ENCODE measurements at places on chromosomes 13 and 19.

DNA sequence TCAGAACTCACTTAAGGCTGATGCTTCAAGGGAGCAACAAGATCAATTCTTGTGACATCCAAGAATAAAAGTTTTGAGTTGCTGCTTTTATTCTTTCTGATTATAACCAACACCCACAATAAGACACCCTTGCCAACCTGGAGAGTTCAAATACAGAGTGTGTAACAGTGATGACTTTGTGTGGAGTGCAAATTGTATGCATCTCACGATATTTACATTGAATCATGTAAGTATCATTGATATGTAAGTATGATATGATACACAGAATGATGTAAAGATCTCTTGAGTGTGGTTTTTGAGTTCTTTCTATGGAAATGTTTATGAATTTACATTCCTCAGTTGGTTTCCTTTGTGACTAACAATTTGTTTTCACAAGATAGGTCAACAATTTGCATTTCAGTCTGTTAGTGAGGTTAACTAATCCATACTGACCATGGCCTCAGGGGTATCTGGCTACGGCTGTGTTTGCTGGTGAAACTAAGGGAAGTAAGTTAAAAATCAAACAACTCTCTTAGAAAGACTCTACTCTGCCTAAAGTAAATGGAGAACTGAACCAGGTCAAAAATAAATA lies 12.4 kb downstream of the LHFPL6 start:
- DNase-seq = no peak

DNA sequence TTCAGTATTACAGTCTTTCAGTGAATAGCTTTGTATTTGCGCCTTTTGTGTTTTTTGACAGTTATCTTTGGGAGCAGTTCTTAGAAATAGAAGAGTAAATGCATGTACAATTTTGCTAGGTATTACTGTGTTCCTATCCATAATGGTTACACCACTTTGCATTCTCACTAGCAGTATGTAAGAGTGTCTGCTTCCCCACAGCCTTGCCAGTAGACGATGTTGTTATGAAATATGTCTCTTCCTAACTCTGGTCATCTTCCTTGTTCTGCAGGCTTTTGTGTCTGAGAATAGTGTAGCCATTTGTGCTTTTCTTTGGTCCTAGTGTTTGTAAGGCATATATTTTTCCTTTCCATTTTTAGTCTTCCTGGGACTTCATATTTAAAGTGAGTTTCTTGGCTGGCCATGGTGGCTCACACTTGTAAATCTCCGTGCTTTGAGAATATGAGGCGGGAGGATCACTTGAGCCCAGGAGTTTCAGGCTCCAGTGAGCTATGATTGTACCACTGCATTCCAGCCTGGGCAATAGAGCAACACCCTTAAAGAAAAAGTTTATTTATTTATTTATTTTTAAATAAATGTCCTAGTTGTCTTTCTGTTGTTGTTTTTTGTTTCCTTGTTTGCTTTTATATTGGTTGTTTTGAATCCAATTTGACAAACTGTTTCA lies 140.3 kb downstream of the PDS5B start:
- DNase-seq = no peak

DNA sequence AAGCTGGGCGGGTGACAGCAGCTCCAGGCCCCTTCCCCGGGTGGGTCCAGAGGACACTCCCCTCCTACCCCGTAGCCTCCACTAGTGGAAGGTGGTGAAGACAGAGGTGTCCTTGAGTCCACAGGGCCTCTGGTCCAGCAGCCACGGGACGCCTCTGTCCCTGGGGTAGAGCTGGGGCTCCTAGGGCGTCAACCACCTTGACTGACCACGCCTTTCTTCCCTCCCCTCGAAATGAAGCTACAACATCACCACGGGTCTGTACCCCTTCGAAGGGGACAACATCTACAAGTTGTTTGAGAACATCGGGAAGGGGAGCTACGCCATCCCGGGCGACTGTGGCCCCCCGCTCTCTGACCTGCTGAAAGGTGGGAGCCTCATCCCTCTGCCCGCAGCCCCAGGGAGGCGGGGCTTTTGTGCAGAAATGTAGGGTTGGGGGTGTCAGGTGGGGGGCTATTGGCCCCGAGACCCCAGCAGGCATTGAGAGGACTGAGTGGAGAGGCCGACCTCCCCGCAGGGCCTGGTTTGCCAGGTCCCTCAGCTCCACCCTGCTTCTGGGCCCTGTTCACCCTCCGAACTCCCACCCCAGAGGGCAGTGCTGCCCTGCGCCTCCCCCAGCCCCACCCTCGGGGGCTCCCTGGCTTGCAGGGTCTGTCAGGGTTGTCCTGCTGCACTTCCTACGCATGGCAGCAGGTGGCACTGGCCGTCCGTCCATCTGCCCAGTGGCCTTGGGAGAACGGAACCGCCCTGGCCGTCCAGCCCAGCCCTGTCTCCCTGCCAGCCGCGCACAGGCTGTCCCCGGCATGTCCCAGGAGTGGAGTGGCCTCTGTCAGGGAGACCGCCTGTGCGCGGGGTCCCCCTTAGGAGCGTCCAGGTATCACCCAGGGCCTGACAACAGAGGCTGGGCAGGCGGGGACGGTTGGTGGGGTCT lies 15.7 kb downstream of the STK11 start:
- no peak for DNase-seq

GRCh38 chr19:19487950-19488874 lies 27.1 kb downstream of the TSSK6 start:
- no peak for DNase-seq

DNA sequence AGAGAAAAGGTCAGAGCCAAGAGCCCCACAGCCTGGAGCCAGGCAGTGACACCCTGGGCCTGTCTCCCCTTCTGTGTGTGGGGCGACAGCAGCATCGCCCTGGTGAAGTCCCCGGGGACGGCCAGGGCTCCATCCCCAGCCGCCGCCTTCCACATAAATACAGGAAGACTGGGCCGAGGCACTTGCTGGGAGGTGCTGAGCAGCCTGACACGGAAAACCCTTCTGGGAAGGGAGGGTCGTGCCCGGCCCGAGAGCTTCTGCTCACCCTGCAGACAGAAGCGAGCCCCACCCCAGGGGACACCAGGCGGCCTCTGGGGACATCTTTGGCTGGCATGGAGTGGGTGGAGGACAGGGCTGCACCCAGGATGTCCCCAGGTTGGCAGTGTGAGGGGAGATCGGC lies 5.1 kb downstream of the FGF22 start:
- DNase-seq = no peak

- DNase-seq = no peak
Measured at GRCh38 chr19:16591803-16592556, 19.8 kb upstream of the SLC35E1 start.

DNA sequence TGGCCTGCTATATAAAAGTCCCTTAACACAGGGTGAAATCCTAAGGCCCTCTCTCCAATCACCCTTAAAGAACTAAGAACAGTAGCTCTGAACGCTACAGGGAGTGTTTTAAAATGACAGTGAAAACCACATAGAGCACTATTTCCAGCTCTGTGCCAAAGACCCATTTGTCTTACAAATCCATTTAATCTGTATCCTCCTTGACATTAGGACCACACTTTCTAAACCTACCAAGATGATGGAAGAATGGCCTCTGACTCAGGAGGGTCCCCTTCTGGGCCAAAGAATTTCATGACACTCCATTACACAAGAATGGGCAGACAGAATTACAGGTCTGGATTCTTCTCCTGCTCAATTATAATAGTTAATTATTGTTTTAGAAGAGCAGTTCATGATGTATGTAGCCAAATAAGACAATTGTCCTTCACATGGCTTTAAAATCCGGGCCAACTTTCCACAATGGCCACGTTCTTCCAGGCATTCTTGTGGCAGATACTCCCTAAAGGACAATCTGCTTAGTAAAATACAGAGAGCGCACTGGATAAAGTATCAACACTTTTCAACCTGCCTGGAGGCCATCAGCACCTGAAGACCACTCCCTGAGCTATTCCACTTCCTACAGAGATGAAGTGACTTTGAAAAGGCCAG lies 61.0 kb downstream of the STK24 start:
- DNase-seq = no peak

- peak; percentile 70 for DNase-seq
Measured at GRCh38 chr19:8036434-8037099, 16.0 kb upstream of the CCL25 start.

GRCh38 chr19:38190793-38191192 lies 33.2 kb downstream of the DPF1 start:
- no peak for DNase-seq

DNA sequence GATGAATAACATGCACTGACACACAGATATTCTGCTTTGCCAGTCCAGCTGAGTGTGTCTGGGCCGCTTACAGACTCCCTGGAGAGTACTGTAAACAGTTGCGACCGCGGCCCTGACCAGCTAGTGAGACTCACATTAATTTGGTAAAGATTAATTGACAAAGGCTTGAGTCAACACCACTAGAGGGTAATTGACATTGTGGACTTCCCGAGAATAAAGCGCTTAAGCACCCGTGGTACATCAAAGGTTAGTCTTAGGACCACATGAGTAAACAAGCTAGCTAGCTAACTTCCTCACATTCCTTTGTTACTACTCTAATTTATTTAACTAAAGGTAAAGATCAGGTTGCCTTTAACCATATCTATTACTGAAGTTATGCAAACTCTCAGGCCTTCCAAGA lies 624.4 kb upstream of the ARGLU1 start:
- no peak for DNase-seq

DNA sequence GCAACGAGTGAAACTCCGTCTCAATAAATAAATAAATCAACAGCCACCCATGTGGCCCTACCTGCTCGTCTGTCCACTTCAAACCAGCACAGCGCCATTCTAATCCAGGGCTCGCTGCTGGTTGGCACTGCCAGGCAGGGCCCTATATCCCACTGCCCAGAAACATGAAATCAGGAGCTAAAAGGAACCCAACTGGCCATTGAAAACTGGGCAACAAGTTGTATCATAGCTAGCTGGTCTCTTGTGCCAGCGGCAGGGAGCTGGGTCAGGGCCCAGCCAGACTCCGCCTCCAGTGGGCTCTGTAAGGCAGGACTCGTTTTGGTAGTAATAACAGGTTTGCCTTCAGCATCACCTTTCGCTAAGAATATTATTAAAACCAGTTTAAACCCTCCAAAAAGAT lies 39.3 kb downstream of the GGACT start:
- DNase-seq = no peak

DNA sequence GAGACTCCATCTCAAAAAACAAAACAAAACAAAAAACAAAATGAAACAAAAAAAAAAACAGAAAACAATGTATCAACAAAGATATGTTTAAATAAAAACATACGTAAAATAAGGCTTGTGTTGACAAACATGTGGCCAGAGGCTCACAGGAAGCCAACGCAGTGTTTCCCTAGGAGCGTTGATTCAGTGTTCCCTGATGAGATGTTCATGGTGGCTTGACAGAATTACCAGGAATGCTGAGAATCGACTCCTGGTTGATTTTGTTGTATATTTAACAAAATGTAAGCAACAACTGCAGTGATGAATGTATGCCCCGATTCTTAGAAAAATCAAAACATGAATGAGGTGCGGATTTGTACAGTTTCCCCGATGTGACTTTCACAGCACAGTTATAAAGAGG lies 8.9 kb upstream of the ZNF787 start:
- DNase-seq = no peak

DNA sequence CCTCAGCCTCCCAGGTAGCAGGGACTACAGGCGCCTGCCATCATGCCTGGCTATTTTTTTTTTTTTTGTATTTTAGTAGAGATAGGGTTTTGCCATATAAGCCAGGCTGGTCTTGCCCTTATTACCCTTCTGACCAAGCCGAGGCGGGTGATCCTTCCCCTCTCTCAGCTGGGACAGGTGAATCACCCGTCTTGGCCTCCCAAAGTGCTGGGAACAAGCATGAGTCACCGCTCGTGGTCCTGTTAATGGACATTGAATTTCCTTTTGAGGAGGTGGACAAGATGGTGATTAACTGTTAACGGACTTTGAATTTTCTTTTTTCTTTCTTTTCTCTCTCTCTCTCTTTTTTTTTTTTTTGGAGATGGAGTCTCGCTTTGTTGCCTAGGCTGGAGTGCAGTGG lies 10.6 kb downstream of the CD70 start:
- no peak for DNase-seq

GRCh38 chr13:108985166-108985565 lies 355.8 kb downstream of the MYO16 start:
- DNase-seq = no peak

DNA sequence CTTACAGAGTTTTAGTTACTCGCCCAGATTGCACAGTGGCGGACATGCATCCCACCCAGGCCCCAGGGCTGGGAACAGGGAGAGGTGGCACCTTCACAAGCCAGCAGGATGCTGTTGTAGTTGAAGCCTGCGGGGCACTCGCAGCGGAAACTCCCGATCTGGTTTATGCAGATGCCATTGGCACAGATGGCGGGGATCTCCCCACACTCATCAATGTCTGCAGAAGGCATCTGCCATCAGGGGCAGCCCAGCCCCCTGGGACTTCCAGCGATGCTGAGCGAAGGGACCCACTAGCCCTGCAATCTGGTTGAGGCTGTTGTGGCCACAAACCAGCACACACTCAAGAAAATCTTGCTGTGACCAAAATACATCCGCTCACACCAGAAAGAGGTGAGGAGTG lies 44.6 kb downstream of the CCL25 start:
- no peak for DNase-seq

DNA sequence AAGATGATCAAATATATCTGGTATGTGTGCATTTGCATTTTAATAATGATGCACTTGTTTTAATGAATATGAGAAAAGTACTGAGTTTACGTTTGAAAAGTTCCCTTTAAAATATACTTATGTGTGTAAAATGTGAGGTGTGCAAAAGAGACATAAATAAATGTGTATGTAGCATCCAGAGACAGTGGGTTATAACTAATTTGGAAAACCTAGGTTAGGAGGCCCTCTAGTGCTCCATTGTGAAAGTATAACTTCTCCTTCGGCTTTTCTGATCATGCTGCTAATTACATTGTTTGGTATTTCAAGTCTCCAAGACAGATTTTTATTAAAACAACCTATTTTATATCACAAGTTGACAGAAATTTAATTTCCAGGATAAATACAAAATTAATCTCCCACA lies 30.1 kb downstream of the SCEL start:
- DNase-seq = peak; percentile 41

DNA sequence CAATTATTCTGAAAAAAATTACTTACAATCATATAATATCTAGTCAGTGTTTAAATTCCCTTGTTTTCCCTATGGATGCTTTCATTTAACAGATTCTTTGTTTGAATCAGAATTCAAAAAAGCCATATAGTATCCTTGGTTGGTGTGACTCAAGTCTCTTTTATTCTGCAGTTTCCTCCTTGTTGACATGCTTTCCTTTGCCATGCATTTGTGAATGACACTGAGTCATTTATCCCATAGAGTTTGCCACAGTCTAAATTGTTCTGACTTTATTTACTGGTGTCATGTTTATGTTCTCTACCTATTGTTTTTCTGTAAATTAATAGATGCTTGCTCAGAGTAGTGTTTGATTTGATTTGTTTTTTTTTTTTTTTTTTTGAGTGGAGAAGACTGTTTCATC lies 893.8 kb upstream of the SLC10A2 start:
- DNase-seq = no peak

DNA sequence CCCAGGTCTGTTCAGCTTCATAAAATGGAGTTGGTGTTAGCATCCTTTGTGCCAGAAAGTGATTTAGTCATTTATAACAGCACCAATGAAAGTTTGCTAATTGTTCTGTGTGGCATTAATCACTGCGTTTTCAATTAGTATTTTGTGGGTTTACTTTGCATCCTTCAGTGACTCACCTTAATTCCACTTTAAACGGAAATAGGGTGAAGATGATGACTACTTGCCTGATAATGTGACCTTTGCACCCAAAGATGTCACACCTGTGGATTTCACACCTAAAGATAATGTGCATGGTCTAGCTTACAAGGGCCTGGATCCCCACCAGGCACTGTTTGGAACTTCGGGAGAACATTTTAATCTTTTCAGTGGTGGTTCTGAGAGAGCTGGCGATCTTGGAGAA lies 15.0 kb downstream of the GPATCH1 start:
- no peak for DNase-seq
